Stimulated activated CD8-positive, alpha-beta memory T cell treated with anti-CD3 and anti-CD28 coated beads, Interleukin-12 subunit alpha, Interleukin-12 subunit beta, amount 100 ng/mL, for 4 hours (primary cell): ENCODE measurements at places on chromosomes 4 and X.

DNA sequence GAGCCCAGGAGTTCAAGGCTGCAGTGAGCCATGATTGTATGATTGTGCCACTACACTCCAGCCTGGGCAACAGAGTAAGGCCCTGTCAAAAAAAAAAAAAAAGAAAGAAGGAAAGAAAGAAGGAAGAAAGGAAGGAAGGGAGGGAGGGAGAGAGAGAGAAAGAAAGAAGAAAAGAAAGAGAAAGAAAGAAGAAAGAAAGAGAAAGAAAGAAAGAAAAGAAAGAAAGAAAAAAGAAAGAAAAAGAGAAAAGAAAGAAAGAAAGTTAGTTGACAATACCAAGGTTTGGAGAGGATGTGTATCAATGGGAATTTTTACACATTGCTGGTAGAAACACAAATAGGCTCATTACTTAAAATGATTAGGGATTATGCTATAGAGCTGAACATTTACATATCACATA is 19.8 kb downstream of the RADX start:
- no peak for DNase-seq

GRCh38 chr4:153228512-153229140 is 24.4 kb downstream of the TRIM2 start:
- DNase-seq = no peak

DNA sequence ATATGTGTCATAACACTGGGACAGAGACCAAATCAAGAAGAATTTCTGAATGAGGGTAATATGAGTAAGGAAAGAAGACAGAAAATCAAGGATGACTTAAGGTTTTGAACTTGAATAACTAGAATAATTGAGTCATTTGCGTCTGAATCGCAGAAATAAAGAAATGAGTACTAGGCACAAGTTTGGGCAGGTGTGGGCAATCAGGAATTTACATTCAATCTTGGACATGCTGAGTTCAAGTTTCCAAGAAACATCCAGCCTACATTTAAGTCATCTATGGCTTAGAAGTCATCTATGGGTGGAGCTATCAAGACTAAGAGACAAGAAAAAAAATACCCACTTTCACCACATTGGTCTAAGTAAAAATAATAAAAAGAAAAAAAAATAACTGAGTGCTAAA is 30.4 kb upstream of the WDR44 start:
- DNase-seq = no peak

- no peak for DNase-seq
Observed at GRCh38 chr4:67615119-67615518, 56.6 kb downstream of the STAP1 start.

DNA sequence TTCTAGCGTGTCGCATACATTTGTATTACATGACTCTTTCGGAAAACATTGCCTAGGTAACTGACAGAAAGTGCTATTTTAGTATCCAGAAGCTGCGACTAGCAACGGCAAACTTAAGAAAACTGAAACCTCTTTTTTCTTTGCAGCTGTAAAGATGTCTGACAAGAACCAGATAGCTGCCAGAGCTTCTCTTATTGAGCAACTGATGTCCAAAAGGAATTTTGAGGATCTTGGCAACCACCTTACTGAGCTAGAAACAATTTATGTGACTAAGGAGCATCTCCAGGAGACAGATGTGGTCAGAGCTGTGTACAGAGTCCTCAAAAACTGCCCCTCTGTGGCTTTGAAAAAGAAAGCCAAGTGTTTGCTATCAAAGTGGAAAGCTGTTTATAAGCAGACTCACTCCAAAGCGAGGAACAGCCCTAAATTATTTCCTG is 9.4 kb downstream of the TCEANC start:
- DNase-seq = no peak

DNA sequence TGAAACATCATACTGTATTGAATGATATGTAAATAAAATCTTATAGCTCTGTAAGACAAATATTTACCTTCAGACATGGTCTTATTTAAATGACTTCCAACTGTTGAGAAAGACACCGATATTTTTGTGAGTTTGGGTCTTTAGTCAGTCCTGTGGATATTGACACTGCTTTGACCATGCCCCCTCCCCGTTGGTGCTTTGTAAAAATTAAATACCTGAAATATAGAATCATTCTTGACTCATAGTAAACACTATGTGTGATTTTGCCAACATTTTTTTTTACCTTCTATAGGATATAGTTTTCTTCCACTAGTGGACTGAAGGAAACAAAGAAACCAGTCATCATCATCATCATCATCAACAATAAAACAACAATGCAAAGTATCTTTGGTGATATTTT is 114.3 kb upstream of the HS3ST1 start:
- DNase-seq = no peak

DNA sequence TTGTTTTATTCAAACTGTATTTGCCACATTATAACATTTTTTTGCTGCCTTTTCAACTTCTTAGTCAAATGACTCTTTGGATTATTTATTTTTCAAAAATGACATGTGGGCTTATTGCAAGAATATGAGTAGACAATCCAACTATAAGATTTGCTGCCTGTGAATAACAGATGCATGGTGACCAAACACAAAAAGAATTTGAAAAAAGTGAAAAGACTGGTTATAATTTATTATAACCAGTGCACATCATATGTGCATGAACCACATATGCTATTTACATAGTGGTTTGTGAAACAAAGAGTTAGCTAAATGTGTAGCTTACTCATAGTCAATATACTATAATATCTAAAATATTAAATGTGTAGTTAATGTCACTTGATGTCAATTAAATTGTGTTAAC is 2086.8 kb downstream of the ARAP2 start:
- no peak for DNase-seq

- DNase-seq = peak; percentile 21
Observed at GRCh38 chr4:159103384-159103990, 608 bp downstream of the RAPGEF2 start.

DNA sequence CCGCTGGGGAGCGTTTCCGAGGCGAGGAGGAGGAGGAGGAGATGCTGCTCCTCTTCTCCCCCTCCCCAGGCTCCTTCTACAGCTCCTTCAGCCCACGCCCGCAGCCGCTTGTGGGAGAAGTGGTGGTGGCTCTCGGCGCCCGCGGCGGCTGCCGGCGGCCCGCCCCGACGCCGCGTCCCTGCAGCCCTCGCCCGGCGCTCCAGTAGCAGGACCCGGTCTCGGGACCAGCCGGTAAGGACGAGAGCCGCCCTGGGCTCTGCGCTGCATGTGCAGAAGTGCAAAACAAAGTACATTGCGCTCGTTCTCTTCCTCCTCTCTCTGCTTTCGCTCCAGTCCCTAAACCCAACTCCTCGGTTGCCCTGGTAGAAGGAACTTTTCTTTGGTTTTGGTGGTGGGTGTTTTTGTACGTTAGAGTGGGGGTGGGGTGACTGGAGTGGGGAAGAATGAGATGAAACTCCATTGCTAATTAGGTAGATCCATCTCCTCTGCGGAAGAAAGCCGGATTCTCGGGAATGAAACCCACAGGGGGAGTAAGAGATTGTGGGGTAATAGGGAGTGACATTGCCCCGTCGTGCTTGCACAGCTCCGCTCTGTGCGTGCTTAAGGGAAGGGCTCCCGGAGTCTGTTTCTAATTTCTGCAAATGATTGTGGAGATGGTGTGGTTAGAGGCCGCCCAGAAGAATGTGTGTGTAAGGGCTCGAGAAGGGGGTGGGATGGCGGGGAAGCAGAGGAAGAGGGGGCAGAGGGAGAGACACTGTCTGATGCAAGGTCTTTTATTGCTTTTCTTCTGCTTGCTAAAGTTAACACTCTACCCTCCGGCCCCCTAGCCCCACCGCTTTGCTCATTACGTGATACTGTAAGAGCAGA is 677 bp downstream of the PTPN13 start:
- DNase-seq = no peak

DNA sequence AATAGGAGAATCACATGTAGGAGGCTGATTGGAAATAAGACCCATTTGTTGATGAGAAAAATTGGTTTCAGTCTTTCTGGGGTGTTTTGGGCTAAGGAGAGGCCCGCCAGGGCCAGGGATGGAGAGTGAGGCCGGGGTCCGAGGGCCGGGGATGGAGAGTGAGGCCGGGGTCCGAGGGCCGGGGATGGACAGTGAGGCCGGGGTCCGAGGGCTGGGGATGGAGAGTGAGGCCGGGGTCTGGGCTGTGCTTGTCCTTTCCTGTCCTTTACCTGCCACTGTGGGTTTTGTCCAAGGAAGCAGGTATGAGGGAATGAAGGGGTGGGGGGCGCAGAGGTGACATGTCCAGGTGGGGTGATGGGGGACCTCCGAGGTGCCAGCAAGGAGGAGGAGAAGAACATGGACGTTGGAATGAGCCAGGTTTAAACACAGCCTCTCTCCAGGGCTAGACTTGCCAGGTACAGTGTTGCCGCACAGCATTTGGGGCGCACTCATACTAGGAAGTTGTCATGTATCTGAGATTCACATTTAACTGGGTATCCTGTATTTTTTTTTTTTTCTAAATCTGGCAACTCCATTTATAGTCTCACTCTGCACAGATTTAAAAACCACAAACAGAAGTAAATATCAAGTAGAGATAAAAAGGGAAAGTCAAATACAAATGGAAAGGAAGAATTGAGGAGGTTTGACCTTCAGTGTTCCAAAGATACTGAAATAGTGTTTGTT is 8.8 kb downstream of the RGS12 start:
- DNase-seq = no peak

DNA sequence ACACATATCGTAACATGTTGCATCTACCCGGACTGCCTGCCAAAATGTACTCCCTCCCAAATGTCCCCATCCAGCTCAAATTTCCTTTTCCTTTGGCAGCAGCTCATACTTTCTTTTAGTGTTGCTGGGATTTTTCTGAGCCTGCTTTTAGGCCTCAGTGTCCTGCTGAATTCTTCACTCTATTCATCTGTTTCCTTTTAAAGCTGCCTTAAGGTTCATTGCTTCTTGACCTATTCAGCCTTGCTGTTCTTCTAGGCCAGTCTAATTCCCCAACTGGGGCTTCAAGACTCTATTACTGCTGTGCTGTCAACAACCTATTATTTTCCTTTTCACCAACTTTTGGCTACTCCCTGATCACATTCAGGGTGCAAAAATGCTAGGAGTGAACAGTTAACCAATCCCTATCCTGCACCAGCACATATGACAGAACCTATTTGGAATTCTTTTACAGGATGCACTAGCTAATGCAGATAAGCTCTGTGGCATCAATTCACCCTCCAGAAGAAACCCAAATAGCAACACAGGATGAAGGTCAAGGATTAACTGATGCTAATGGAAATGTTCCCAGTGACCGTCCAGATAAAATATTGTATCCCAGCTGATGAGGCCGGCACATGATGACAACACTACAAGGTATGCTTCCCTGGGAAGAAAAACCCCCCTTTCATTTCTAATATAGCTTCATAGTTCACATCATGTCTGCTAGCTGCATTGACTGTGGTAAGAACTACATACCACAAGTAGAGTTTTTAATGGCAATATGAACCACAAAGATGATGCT is 114.7 kb upstream of the TTC29 start:
- no peak for DNase-seq

- no peak for DNase-seq
Observed at GRCh38 chrX:69234624-69235023, 69.4 kb upstream of the PJA1 start.

GRCh38 chr4:113790478-113790877 is 28.9 kb upstream of the CAMK2D start:
- DNase-seq = no peak

DNA sequence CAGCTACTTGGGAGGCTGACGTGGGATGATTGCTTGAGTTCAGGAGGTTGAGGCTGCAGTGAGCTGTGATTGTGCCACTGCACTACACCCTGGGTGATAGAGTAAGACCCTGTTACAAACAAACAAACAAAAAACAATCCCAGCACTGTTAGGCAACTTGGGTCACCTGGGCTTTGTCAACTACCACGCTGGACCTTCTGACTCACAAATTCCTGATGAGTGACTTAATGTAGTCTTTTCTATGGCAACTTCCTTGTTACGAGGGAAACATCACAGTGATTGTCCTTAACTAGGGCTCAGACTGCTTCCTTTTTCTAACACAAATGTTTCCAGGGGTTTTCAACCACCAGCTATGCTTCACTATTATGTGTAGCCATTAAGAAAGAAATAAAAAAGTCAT is 128.8 kb upstream of the GPC4 start:
- no peak for DNase-seq

DNA sequence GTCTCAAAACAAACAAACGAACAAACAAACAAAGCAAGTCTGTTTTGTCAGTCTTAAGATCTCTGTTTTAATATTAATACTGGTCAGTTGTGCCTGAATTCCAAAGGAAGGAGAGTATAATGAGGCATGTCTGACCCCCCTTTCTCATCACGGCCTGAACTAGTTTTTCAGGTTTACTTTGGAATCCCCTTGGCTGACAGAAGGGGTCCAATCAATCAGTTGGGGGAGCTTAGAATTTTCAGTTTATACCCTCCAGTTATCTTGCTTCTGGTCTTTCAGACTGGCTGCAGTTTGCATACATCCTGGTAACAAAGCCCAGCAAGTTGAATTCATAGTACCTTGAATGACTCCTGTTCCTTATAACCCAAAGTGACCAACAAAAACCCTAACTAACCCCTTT is 41.1 kb downstream of the TBC1D9 start:
- no peak for DNase-seq

GRCh38 chrX:26649534-26649933 is 433.6 kb downstream of the MAGEB5 start:
- DNase-seq = no peak

DNA sequence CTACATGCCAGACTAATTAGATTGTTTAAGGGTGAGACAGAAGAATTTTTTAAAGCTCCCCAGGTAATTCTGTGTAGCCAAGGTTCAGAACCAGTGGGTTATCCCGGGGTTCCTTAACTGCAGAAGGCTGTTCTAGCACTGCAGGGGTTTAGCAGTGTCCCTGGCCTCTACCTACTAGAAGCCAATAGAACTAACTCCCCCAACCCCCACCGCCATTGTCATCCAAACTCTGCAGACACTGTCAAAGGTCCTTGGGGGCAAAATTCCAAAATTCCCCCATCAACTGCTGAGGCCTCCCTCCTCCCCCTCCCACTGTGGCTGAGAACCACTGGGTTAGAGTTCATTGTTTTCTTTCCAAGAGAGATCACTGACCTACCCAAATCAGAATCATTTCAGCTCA is 66.4 kb downstream of the MOSPD2 start:
- no peak for DNase-seq

DNA sequence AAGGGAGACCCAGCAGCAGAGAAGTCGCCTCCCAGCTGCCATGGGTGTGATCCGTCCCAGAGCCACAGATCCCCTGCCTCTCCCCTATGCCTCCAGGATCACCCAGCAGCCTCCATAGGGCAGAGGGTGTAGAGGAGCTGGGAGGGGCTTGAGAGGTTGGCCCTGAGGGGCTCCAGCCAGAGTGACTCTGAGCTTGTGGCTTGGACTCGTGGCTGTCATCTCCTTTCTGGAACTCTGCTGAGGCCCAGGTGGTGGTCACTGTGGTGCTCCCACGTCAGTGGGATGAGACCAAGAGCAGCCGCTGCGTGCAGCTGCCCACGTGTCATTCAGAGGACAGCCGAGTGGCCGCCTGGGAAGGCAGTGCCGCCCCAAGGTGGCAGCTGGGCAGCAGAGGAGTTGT is 4.2 kb downstream of the TACC3 start:
- no peak for DNase-seq

- no peak for DNase-seq
Observed at GRCh38 chrX:153306527-153307115, 14.9 kb downstream of the PNMA6F start.
